ENCODE measurements at places on chromosomes 1 and 21.
A peak's percentile ranks its signal among the peaks of the same experiment; 100 is the strongest.

DNA sequence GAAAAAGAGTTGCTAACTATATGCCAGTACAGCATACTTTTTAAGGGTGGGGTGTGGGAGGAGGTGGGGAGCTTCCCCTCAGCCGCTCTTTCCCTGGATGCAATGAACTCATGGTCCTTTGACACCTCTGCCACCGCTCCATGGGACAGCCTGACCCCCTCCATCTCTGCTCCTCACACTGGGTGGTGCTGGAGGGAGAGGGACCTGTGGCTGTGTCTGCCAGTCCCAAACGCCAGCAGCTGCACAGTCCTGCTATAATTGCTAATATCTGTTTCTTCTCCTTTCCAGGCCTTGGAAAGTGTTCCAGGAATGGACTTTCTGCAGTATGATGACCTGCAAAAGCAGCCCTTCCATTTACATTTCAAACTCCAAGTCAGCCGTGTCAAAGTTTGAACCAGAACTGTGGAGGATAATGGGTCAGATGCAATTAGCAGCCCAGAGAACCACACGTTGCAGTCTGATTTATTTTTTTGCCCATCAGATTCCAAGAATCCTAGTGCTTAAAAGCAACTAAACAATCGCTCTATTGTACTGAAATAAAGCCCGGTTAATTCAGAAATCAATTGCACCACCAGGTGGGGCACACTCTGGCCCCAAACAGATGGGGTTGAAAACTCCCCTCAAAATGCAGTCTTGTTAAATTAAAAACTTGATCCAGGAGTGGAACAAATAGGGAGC lies 160.7 kb upstream of the LMO4 start:
- no peak for DNase-seq

- no peak for DNase-seq
Measured at GRCh38 chr21:40652436-40652835, 194.5 kb downstream of the DSCAM start.

DNA sequence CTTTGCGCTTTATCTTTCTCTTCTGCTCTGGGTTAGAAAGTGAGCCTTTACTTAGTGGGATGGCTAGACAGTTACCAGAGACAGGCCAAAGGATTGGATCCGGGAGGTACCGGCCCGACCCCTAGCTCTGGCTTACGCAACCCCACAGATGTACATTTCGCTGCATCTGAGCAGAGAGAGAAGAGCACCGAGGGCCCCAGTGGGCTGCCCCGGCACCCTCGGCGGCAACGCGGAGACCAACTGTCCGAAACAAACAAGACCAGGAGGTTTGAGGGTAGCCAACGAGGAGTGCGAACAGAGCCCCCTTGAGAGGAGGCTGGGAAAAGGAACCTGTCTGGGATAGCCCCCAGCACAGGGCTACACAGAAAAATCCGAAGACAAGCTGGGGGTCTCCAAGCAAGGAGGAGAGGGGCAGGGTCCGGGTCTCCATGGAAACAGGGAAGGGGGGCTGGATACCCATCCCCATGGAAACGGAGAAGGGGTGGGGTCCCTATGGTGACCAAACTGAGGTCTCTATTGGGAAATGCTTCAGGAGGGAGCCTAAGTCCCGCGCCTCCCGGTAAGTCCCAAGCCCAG lies 373 bp downstream of the MTF1 start:
- no peak for DNase-seq

DNA sequence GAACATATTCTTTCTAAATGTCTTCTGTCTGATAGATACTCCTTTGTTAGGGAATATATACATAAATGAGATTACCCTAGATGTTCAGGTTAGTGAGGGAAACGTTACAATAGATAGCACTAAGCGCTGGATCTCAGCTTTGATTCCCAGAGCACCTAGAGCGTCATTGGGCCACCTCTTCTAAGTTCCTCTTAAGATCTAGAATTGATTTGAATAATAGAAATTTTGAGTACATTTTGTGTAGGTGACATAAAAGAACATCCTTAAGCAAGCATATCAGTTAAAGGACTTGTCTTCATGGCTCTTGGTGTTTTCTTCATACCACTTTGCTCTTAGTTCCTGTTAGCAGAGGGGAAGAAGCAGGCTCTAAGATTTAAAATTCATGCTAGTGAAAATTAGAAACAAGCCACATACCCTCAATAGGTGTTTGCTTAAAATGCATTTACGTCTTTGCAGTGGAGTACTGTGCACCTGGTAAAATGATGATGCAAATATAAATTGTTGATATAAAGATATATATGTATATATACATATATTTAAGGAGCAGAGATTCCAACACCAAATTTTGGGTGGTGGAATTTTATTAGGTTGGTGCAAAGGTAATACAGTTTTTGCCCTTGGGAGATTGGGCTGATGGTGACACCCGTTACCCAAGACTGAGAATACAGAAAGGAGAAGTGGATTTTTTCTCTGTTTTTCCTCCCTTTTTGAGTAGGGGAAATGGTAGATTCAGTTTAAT lies 47.1 kb downstream of the DYRK1A start:
- no peak for DNase-seq

DNA sequence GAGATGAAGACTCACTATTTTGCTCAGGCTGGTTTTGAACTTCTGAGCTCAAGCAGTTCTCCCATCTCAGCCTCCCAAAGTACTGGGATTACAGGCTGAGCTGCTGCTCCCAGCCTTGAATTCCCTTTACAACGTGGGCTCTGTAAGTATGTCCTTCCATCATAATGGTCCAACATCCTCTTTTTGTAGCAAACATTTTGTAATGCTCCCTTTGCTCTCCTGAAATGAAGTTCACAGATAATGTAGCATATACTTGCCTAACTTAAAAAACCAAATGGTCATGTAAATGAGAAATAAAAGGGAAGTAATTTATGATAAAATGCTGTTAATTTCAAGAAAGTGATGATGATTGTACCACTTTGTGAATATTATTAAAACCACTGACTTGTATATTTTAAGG lies 30.5 kb upstream of the THEM4 start:
- DNase-seq: no peak

DNA sequence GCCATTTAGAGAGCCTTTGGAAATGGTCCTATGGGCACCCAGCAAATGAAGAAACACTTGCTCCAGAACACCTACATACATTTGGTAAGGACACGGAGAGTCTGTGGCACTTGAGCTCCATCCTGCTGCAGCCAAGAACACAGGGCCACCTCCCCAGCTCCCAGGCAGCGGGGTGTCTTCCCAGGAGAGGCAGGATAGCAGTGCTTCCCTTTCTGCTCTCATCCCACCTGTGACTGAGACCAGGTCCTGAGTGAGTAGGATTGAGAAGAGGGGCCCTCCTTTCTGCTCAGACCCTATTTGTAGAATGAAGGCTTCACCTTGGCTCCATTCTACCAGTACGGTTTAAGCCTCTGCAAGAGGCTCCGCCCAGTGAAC lies 4.1 kb downstream of the C1orf174 start:
- no peak for DNase-seq

DNA sequence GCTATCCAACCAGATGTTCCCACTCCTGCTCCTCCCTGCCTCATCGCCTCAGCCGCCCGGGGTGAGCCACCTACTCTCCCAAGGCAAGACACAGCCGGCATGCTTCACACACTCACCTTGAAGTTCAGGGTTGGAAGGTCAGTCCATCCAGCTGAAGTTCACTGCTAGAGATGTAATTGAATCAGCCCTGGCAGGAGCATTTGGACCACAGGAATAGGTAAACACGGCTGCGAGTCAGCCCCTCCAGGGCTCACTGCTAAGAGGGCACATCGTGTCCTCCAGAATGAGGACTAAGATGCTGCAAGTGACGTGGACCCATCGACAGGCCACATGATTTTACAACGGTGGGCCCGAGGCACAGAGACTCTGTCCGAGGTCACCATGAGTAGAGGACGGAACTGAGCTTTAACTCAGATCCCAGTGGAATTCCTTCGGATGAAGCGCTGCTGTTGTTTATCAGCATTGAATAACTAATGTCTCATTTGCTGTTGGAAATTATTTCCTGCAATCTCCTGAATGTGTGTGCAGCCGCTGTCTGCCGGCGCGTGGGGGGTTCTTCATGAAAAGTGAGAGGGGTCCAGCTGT lies 41.9 kb downstream of the RSPH1 start:
- DNase-seq: no peak

GRCh38 chr21:35366394-35367080 lies 317.4 kb upstream of the RUNX1 start:
- DNase-seq: no peak

DNA sequence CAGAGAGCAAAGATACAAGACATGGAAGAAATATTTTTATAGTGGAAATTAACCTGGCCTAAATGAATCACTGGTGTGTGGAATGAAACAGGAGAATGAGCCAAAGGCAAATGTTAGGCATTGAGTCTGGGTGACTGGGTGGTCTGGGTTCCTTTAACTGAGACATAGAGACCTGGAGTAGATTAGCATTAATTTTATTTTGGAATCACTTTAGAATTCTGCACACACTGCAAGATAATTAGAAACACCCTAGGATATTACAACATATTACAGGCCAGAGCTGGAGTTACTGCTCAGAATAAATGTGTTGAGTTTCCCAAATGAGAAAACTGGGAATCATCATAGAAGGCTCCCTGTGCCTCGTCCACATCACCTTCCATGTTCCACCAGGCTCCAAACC lies 85.5 kb downstream of the PLPPR5 start:
- no peak for DNase-seq

DNA sequence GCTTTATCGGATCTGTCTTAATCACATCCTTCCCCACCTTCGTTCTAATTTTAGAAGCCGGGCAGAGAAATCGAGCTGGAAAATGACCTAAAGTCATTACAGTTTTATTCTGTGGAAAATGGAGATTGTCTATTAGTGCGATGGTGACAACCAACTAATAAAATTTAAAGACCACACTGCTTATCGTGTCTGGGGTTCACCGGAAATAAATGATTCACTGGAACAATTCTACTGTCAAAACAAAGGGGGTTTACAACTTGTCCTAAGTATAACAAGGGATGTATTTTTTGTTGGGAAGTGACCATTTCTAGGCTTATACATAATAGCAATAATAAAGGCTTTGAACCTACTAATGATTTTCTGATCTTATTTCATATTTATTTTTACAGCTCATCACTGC lies 55.6 kb downstream of the B3GALNT2 start:
- DNase-seq: no peak

DNA sequence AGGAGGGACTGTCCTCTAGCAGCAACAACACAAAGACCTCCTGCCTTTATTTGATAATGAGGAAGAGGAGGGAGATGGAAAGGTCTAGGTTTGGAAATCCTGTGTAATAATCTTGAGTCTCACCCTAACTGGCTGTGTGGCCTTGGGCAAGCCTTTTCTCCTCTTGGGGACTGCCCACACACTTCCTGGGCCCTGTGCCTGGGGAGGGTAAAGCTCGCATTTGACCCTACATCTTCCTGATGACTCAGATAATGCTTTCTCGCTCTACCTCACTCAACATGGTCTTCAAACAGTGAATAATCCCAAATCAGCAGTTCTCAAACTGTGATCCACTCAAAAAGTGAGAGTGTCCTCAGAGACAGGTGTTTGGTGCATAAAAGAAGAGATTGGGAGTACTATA lies 81.2 kb downstream of the VWA5B1 start:
- no peak for DNase-seq

DNA sequence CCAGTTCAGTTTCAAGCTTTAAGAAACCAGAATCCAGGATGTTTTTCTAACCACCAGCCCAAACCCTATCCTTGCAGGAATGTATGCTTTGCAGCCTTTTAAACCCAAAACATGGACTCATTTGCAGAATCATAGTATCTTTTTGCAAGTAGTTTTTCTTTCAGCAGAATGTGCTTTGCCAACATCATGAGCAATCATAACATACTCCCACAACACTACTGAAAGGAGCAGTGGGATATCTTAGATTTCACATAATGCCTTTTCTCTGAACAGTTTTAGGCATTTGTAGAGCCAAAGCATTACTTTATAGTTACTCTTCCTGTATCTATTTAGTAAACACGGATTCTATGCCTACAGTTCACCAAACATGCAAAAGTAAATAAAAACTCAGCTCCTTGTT lies 10.0 kb upstream of the SH2D2A start:
- no peak for DNase-seq

GRCh38 chr1:21051177-21051825 lies 125.4 kb downstream of the EIF4G3 start:
- DNase-seq: no peak

GRCh38 chr1:78475888-78476610 lies 14.7 kb upstream of the PTGFR start:
- no peak for DNase-seq

DNA sequence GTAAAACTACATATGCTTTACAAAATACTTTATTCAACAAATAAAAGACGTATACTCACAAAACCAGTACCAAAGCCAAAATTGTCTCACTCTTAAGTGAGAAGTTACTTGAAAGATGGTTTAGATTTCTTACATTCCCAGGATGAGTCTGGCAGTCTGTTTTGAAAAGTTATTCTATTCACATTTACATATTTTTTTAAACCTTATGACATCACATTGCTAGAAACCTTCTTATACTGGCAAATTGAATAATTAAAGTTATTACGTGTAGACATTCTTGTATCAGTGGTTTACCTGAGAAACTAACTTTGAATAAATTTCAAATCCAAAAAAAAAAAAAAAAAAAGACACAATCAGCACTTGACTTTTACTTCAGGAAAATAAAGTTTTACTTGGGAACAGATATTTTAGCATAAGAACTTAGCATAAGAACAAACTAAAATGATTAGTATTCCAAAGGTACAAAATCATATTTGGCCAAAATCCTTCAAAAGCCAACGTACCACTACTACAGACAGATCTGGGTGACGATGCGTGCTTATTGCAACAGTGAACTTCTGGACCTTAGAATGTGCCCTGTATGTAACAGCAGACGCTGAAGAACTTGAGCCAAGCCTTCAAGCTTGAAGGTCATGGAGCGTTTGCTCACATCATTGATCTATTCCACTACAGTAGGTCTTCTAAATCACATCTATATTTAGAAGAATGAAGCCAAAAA lies 2.5 kb downstream of the CDC42BPA start:
- peak; percentile 24 for DNase-seq

DNA sequence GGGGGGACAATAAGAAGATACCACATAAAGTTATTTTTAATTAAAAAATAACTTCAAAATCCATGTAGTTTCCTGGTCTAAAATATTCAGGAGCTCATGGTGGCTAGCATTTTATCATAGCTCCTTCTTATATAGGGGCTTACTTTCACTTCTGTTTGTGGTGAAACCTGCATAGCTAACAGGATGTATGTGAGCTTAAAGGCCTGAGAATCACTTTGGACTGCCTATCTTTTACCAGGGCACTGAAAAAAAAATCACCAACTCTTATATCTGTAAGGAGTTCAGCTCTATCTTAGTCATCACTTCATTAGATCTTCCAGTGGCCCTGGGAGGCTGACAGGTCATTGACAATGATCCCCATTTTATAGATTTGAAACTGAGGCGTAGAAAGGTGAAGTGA lies 21.3 kb downstream of the UROD start:
- DNase-seq: no peak

GRCh38 chr1:206998816-206999215 lies 28.6 kb upstream of the FCAMR start:
- no peak for DNase-seq

- DNase-seq: no peak
Measured at GRCh38 chr1:185920602-185921001, 186.4 kb downstream of the HMCN1 start.

GRCh38 chr1:12649971-12650421 lies 6.1 kb downstream of the AADACL4 start:
- no peak for DNase-seq
